Glutamatergic neuron (in vitro differentiated cells): ENCODE measurements at places on chromosomes 1 and 21. TPM values are rescaled to one million over a fixed set of nuclear protein-coding genes. Genes with fewer than 3 reads are reported as not detected.

GRCh38 chr1:51000651-51001050 lies 30.6 kb downstream of the CDKN2C start:
- DNase-seq: no peak

DNA sequence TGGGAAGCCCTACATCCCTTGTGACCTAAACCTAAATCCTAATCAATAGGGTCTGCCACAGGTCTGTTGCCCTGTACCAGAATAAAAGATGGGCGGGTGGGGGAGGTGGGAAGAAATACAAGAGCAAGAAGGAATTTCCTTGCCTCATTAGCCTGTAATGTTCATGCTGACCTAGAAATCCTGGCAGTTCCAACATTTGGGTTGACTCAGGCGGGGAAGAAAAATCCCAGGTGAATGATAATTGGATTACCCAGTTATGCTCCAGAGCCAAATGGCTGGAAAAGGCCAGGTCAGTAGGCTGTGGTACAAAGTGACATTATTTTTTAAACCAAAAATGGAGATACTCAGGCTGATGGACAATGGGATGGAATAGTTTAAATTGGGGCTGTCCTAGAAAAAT lies 27.3 kb upstream of the A3GALT2 start:
- DNase-seq: no peak

DNA sequence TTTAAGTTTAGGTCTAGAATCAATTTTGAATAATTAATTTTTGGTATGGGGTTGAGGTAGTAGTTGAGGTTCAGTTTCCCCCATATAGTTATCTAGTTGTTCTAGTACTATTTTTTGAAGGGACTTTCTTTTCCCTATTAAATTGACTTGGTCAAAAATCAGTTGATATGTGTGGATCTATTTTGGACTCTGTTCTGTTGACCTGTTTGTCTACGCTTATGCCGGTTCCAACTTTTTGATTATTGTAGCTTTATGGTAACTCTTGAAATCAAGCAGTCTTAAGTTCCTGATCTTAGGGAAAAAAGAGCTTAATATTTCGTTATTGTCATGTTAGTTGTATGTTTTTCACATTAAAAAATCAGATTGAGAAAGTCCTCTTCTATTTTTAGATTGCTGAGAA lies 60.7 kb downstream of the FOXD2 start:
- no peak for DNase-seq

DNA sequence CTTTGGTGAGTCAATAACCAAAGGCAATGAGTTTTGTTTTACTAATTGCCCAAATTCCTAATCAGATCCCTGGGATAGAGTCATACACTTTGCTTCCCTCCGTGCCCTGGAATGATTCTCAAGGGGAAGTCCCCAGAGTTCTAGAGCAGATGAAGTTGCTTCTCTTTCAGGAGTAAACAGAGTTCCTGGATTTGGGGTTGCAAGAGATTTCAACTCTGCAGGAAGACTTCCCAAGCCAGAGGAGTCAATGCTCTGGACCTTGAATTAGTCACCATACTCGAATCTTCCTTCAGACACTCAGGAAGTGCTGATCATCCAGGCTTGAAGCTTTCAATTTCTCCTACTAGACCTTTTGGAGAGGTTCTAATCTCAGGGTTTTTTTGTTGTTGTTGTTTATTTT lies 39.6 kb downstream of the FCER1A start:
- DNase-seq: no peak

- DNase-seq: no peak
Observed at GRCh38 chr1:36620142-36620541, 137.4 kb upstream of the CSF3R start.

DNA sequence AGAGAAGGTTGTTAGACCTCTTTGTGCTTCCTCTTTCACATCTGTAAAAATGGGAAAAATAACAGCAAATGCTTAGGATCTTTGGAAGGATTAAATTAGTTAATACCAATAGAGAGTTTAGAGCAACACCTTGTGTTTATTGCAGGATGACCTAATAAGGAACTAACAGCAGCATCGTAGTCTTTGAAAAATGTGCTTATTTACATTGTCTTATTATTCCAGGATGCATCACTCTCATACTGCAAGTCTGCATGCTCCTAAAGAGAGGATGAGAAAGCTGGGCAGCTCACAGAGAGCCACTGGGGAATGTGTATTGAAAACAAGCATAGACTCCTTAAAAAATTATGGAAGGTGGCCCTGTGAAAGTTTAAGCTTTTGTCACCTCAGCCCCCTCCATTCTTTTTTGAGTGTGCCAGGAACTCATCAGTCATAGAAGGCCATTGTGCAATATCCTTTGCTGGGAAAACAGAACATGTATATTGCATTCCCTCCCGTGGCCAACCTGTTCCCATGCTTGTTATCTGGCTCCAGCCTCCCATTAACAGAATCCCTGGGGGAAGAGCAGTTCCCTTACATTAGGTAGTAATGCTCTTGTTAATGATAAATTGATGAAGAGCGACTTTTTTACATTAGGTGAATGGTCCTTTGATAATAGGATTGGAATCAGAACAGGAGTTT lies 180.7 kb downstream of the ZNF326 start:
- DNase-seq: no peak

- DNase-seq: no peak
Observed at GRCh38 chr1:12436345-12436658, 181.7 kb downstream of the DHRS3 start.

DNA sequence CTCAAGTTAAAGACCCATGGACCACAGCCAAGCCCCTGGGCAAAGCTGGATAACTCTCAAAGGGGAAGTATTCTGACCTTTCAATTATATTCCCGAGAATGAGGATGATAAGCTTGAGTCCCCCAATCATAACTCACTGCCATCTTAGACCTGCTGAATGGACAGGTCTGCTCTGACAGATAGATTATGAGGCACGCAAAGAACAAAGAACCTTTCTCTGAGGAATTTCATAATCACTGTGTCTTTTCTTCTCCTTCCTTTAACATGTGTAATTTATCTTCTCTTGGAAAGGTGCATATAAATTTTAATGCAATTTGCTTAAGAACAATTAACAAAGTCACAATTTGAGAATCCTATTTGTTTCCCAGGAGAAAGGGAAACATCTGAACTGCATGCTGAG lies 22.0 kb downstream of the PIGM start:
- DNase-seq: no peak

DNA sequence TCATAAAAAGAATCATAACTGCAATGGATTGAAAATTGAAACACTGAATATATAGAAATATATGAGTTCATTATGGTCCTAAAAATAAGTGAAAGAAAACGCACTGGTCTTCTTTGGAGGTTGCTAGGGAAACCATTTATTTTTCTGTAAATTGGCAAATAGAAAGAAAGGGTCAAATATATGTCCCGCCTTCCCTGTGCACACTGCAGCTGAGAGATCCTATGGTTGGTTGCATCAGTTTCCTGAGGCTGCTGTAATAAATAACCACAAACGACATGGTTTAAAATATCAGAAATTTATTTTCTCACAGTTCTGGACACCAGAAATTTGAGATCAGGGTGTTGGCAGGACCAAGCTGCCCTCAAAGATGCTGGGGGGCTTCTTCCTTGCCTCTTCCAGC lies 35.0 kb downstream of the CA6 start:
- no peak for DNase-seq

Gene HUNK
- total RNA-seq: 12.2 TPM

Gene GBP7
- not detected for total RNA-seq

Gene B3GALT2
- 64.6 TPM for total RNA-seq

Gene RIIAD1
- total RNA-seq: 3.8 TPM

Gene APOBEC4
- total RNA-seq: not detected

Gene REN
- total RNA-seq: not detected
